Stimulated activated CD4-positive, alpha-beta T cell treated with anti-CD3 and anti-CD28 coated beads, Interleukin-15, amount 100 ng/mL, for 1 hour (primary cell): ENCODE measurements at places on chromosomes 12 and 14.

DNA sequence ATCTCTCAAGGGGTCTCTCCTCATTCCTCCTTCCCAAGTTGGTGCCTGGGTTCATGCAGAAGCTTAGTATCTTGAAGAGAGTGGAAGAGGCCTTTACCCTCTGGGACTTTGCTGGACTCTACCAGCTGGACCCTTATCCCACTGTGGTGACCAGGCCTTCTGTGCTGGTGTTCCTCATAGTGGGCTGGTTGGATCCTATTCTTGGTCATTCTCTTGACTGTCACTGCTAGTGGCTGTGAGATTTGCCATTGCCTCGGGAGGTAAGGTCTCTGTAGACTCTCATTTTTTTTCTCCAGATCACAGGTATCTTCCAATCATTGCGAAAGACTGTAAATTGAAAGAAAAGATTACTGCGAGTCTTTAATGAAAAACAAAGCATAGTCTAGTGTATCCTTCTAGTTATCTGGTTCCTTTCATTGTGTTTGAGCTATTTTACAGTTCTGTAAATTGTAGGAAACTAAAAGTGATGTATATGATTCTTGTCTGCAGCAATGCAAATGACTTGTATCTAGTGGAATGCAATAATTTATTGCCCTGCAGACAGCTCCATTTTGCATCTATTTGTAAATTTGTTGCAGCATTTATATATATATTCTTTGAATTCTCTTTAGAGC, 217.9 kb downstream of the AEBP2 start:
- DNase-seq: no peak

GRCh38 chr14:61438497-61438859, 117.1 kb downstream of the PRKCH start:
- no peak for DNase-seq

DNA sequence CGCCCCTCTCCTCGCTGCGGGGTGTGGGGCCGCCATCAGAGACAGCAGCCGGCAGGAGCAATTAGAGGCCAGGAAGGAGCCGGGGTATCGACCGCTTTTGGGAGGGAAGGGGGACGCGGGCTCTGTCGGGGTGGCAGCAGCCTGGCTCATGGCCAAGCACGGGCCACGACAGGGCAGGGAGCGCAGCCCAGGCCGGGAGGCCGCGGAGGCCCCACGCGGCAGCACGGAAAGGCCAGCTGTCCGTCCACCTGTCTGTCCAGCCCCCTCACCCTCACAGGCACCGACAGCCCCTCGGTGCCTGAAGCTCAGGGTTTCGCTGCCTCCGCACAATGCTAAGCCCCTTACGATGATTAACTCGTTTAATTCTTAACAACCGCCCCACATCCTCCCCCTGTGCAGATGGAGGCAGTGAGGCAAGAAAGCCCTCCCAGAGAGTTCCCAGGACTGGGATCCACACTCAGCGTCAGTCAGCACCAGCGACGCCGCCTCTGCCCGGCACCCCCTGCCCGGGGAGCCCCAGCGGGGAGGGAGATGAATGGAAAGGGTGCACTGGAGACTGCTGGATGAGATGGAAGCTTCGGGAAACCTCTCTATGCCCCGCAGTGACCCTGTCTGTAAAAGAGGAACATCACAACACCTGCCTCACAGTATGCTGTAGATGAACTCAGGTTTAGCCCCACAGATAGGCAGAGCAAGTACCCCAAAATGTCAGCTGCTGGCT, 23.7 kb downstream of the NCOR2 start:
- no peak for DNase-seq

DNA sequence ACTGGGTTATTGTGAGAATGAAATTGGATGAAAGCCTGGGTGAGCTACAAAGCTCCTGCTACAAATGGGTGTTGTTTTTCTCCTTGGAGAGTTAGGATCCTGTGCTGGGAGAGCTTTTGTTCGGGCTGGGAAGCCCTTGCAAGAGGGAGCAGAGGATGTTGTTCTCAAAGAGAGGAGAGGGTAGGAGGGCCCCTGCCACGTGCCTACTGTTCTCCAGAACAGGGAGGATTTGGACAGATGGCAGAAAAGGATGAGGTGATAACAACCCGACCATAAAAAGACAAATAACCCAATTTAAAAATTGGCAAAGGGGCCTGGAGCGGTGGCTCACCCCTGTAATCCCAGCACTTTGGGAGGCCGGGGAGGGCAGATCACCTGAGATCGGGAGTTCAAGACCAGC, 68.8 kb downstream of the GALNT16 start:
- DNase-seq: no peak

GRCh38 chr12:123607756-123608155, 5.9 kb downstream of the DDX55 start:
- DNase-seq: no peak

DNA sequence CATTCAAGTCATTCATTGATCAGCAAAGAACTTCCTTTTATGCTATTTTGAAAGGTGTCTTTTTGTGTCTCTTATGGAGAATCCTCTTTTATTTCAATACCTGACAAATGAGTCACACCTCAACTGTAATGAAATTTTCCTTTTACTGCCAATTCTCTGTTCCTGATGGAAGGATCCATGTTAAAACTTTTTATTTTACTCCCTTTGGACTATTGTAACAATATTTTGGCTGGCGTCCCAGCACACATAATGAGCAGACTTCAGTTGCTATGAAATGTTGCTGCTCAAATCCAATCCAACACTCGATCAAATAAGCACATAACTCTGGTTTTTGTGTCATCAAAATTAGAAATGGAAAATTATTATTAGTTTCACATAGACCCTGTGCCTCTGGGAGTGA, 21.9 kb upstream of the SLC15A5 start:
- no peak for DNase-seq
